Activated T-helper 1 cell treated with anti-CD3 and anti-CD28 coated beads, Interleukin-2, amount 50 U/mL, for 16 hours (primary cell): ENCODE measurements at places on chromosomes 1 and 21.

DNA sequence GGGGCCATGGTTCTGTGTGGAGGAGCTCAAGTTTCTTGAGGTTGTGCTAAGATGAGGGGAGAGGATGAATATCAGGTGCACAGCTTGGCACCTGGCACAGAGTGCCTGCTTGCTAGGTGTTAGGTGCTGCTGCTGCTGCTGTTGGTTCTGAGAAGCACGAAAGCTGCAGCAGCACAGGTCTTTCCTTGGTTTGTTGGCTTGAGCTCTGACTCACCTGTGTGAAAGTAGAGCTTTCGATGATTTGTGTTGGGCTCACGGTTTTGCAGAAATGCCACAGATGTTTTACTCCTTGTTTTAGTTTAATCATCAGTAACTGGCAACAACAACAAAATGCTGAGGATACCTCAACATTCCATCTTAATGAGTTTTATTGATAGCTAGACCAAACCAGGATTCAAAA is 221.6 kb downstream of the BRINP2 start:
- DNase-seq = no peak

DNA sequence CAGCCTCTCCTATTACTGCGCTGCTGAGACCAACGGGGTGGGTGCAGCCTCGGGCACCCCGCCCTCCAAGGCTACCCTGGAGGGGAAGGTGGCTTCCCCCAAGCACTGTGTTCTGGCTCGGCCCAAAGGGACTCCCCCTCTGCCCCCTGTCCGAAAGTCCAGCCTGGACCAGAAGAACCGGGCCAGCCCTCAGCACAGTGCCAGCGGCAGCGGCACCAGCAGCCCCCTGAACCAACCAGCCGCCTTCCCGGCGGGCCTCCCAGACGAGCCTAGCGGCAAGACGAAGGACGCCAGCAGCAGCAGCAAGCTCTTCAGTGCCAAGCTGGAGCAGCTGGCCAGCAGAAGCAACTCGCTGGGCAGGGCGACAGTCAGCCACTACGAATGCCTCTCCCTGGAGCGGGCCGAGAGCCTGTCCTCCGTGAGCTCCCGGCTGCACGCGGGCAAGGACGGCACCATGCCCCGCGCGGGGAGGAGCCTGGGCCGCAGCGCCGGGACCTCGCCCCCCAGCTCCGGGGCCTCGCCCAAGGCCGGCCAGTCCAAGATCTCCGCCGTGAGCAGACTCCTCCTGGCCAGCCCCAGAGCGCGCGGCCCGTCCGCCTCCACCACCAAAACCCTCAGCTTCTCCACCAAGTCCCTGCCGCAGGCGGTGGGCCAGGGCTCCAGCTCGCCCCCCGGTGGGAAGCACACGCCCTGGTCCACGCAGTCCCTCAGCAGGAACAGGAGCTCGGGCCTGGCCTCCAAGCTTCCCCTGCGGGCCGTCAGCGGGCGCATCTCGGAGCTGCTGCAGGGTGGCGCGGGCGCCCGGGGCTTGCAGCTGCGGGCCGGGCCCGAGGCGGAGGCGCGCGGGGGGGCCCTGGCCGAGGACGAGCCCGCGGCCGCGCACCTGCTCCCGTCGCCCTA is 533.1 kb downstream of the KIF26B start:
- DNase-seq = no peak

GRCh38 chr21:23686737-23687523 is 1920.4 kb downstream of the MRPL39 start:
- no peak for DNase-seq

DNA sequence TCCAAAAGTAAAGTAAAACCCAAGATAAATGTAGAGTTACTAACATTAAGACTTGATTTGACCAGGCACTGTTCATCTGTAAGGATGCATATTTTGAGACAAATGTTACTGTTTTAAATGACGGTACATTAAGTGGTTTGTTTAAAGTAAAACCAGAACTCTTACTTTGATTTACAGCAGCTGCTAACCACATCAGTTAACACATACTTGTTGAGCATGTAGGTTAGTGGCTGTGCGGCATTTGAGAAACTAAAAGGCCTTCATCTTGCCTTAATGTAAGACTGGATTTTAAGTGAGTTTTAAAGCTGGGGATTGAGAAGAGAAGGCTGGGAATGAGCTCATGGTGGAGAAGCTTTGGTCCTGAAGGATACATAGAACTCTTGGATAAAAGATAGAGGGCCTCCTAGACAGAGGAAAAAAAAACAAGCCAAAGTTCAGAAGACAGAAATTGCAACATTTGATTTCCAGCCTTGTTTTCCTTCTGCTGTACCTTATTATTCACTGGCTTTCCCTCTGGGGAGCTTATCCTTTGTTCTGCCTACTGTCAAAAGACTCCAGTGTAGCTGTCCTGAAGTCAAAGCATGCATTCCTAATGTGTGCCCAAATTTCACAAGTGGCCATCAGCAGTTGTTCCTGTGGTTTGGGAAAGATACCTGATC is 66.6 kb downstream of the MTR start:
- DNase-seq = no peak

- no peak for DNase-seq
Measured at GRCh38 chr21:34707876-34708325, 39.1 kb downstream of the CLIC6 start.

- DNase-seq = peak; percentile 7
Measured at GRCh38 chr1:236416165-236416564, 22.1 kb downstream of the EDARADD start.

DNA sequence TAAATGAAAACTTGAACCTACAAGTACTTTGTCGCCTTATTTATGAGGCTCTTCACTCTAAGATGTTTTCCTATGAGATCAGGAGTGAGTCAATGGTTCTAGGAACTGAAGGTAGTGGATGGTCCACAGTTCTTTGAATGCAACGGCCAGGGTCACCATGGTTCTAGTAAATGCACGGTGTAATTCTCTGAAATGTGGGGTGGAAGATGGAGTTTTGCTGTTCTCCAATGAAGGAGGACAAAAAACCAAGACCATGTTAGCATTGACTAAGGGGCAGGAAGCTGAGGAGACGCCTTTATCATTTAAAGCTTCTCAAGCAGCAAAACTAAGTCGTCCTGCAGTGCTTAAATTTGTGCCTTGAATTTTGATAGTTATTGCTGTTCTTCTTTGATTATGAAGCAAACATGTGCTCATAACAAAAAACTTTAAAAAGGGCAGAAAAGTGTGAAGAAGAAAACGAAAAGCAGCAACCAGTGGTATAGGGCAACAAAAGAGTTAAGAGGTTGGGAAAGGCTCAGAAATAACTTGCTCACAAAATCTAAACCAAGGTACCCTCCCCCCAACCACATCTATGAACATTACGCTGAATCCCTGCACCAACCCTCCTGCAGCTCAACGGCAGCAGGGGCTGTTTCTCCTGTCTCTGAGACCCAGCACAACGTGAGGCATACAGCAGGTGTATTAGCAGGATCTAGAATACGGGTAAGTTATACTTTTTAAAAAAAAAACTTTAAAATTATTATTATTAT is 85.0 kb downstream of the MRPL37 start:
- no peak for DNase-seq

- DNase-seq = no peak
Measured at GRCh38 chr1:20470194-20470593, 15.8 kb downstream of the CAMK2N1 start.

DNA sequence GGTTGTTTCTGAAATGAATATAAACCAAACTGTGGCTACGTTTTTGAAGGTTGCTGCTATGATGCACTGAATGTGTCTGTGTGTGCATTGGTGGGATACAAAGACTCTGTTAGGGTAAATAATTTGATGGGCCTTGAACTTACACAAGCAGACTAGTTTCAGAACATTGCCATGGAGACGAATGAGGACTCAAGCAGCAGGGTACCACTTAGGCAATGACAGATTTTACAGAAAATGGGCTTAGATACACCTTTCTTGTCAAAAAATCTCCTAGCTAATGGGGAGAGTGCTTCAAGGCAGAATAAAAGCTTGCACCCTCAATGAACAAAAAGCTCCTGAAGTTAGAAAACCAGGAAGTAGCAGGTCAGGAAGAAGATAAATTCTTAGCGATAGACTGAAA is 55.7 kb downstream of the IER5 start:
- DNase-seq = no peak

DNA sequence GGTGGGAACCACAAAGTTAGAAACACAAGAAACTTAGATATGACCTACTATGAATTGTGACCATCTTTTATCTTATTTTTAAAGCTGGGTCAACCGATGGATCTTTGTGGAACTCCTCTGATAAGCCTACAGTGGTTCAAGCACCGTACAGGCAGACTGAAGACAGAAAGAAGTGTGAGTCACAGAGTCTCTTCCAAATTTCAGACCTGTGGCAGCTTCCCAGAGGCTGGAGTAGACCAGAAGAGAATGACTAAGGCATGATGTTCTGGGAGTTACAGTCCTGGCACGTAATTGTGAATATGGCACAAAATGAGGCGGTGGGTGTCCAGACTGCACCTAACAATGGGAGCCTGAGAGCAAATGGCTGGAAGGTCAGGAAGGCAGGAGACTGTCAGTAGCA is 70.0 kb downstream of the LMO4 start:
- DNase-seq = no peak

- DNase-seq = no peak
Measured at GRCh38 chr1:64687725-64688327, 57.0 kb upstream of the RAVER2 start.

- no peak for DNase-seq
Measured at GRCh38 chr1:174963529-174964125, 36.1 kb upstream of the CACYBP start.

DNA sequence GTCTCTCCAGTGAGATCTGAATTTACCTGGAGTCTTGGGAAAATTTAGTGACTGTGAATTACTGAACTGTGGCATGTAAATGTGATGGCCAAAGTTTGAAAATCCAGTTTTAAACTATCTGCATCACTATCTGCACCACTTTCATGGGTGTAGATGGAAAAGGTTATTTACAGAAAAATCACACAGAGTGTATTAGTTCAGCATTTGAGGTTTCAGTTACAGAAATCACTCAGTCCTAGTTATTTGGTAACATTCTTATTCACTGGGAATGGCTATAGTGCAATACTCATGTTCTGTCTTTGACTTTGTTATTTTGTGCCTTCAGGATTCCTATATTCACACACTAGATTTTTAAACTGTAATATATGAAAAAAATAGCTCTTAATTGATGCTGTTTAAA is 60.6 kb upstream of the IFI44L start:
- DNase-seq = no peak

DNA sequence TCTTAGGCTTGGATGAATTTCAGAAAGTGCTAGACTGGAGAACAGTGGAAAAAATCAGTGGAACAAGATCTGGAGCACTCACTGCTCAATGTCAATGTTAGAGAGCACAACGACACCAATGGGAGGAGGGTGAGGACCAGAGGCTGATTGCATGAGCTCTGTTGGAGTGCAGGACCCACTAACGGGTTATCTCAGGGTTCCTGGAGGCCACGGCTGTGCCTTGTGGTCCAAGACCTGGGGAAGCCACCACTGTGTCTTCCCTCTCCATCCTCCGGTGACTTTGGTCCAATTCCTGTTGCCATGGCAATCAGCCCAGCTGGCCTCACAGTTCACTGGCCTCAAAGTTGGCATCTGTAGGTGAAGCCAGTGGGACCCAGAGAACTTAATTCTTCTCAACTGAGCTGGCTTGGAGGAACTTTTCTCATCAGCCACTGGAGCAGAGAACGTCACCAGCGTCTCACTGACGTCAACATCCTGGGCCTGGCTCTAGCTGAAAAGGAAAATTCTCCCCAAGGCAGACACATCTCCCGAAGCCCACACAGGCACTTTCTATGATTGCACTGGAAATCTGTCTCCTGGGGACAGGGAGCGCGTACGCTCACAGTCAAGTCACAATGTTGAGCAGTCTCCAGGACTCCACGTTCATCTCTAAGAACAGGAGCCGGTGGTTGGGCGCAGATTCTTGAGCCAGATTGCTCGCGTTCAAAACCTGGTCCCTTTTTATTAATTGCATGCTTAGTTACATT is 21.9 kb upstream of the GPR157 start:
- DNase-seq = no peak

DNA sequence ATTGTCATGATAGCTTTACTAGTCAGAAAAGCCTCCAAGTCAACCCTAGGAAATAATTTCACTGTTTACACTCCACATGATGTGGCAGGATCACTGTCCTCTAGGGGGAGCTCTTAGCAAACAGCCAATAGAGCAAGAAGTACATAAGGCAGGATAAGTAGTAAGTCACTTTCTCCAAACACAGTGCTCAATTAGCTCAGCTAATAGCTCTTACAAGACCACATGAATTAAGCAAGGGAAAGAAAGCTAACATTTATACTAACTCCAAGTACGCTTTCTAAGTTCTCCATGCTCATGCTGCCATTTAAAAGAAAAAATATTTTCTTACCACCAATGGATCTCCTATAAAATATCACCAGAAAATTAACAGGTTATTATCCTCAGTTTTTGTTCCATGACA is 66.9 kb upstream of the LRIF1 start:
- DNase-seq = no peak

GRCh38 chr1:225868631-225869330 is 13.4 kb downstream of the TMEM63A start:
- DNase-seq = no peak

DNA sequence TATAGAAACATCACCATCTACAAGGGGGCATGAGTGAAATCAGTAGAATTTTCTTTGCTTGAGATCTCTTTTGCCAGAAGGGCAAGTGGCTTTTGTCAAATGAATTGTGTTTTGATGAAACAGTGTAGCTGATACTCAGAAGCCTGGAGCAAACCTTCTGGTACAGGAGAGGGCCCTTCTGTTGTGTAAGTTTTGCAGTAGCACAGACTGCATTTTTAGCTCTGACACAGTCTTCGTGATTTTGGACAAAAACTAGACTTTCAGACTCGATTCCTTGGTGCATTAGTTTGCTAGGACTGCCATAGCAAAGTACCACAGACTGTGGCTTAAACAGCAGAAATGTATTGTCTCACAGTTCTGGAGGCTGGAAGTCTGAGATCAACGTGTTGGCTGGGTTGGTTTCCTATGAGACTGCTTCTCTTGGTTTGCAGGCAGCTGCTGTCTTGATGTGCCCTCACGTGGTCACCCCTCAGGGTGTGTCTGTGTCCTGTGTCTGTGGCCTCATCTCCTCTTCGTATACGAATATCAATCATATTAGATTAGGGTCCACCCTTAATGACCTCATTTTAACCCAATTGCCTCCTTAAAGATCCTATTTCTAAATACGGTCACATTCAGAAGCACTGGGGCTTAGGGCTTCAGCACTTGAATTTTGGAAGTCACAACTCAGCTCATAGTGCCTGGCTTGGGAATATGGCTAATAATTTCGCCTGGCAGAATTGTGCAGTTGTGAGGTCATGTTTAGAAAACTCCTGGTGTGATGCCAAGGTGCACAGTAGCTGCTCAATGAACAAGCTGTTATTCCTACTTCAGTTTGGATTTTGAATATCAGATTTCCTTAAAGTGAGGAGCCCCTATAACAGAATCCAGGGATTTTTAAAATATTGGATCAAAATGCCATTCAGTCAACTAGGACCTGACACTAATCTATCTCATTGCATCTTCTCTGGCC is 21.2 kb upstream of the DISC1 start:
- DNase-seq = no peak

- DNase-seq = no peak
Measured at GRCh38 chr1:89844241-89844807, 23.5 kb downstream of the LRRC8D start.

DNA sequence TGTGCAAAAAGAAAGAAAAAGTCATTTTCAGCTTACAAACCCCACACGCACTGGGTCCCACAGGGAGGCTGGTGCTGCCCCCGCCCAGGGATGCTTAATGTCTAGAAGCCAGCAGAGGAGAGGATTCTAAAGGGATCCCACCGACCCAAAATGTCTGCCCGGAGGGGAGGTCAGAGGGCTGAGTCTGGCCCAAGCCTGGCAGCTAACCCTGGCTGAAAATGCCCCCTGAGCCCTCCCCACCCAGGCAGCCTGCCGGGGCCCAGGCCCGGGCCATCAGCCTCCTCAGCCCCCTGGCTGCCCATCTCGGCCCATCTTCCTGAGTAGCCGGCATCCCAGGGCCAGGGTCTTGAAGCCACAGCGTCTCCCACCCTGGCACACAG is 33.5 kb downstream of the ACOT7 start:
- DNase-seq = no peak
